ENCODE measurements at places on chromosomes 16 and 17. TPM values are rescaled to one million over a fixed set of nuclear protein-coding genes. Genes with fewer than 3 reads are reported as not detected.

DNA sequence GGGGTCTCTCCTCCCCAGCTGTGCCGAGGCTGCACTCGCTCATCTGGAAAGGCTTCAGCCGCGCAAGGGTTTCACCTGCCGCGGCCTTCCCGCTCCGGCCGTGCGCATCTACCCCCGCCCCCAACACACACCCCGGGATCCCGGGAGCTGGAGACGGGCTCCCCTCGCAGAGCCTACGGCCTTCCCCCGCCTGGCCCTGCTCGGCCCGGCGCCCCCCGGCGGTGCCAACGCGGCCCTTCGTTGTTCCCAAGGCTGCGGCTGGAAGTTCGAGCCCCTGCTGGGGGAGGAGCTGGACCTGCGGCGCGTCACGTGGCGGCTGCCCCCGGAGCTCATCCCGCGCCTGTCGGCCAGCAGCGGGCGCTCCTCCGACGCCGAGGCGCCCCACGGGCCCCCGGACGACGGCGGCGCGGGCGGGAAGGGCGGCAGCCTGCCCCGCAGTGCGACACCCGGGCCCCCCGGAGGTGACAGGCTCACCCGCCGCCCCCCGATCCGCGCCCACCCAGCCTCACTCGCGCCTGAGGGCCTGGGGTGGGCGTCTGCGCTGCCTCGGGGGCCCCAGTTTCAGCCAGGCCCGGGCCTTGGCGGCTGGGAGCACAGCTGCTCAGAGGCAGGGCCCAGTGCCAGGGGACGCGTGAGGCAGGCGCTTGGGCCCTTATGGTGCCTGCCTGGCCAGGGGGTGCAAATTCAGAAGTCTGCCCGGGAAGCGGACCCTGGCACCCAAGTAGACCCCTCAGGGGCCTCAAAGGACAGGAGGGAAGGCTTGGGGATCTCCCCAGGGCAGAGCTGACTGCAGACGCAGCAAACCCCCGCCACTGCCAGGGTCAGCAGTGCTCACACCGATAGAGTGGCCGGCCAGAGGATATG is 11.2 kb downstream of the GALK1 start:
- peak; percentile 51 for DNase-seq

The BICDL2 gene
- 59.4 TPM for total RNA-seq

DNA sequence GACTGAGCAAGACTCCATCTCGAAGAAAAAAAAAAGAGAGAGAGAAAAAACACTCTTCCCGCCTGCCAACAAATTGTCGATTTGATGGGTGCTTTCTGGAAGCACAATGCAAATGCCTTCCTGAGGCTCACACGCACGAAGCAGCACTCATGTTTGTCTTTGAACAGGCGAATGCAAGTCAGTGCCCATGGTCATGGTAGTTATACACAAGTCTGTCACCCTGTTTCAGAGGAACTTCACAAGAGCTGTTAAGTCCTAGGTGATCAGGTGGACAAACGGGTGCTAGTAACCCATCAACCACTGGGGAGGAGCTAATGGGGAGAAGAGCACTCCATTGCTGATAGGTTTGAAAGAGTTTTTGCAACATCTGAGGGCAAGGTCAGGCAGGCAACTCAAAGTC is 6.5 kb upstream of the DNAI2 start:
- no peak for DNase-seq

DNA sequence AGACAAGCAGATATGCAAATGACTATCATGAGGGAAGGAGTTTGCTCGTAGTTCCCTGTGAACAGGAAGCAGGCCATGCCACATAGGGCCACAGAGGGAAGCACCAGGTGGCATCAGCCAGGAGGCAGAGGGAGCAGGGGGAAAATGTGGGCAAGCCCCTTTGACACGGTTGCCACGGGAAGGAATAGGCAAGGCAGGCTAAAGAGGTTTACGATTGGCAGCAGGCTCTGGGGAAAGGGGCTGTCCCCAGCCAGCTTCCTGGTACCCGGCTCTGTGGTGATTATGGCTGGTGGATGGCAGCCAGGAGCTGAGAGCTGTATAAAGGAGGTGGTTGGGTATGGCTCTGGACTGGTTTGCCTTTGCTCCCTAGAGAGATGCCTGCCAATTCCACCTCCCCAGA is 848 bp downstream of the CES3 start:
- no peak for DNase-seq

DNA sequence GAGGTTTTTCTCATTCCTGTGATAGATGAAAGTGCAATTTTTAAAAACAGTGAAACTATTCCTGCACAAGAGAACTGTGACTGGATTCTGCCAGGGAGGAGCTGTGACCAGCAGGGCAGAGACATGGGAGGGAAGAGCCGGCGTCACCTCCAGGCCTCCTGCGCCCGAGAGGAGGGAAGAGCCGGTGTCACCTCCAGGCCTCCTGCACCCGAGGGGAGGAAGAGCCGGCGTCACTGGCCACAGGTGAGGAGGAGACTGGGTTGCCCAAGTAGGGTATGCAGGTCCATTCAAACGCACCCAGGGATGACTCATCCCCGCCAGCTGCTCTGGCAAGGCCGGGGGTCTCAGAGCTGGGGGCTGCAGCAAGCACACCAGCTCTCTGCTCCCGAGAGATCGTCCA is 56.7 kb downstream of the METRNL start:
- DNase-seq, result no peak

The STH gene
- not detected for total RNA-seq

The KRTAP2-1 gene
- not detected for total RNA-seq

The HOXB1 gene
- total RNA-seq, result not detected

- DNase-seq, result peak; percentile 68
These were observed 48.7 kb downstream of the USP22 start for GRCh38 chr17:20993863-20994778.

DNA sequence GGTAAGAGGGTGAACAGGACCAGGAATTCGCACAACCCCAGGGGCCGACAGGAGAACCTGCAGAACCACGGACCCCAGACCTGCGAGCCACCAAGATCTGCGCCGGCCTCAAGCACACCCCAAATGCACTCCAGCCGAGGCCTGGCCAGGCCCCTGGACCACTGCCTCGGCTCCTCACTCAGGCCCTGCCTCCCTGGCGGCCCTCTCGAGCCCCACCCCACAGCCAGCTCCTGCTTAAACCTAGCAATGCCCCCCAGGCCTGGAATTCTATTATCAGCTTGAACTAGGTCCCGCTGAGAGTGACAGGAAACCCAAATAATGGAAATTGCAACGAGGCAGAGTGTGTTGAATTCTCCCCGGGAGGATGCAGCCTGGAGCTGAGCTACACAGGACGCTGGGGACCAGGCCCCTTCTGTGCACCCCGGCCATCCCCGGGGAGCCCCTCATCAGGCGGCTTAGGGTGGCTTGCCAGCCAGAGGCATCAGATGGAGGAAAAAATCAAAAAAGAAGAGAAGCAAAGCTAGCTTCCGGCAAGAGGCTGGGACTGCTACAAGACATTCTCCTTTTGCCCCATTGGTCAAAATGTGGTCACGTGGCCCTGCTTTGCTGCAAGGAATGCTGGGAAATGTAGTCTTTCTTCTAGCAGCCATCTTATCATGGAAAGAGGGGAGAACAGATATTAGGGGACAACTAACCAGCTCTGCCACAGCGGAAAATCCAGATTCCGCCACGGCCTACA is 2.4 kb upstream of the ENPP7 start:
- peak; percentile 88 for DNase-seq

DNA sequence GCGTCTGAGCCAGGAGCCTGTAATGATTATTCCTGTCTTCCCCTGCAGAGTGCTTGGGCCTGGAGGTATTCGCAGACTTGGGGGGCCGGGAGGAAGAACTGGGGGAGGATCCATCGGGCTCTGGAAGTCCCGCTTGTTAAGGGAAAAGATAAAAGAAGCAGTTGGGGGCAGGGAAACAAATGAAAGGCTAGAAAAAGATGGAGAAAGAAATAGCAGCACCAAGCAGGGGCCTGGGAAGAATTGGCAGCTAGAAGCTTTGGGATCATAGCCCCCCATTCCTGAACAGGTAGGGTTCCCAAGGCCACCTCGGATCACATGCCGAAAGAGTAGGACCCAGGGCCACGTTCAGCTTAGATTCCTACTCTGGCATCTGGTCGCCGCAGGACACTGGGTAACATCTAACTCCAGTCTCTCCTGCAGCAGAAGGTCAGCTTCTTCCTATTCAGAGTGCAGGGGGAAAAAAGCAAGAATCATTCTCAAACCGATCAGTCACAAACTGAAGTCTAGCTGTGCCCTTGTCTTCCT is 23.6 kb downstream of the ADAM11 start:
- DNase-seq, result no peak

The RNF157 gene
- total RNA-seq, result 11.6 TPM

GRCh38 chr16:78916928-78917545 is 683.5 kb downstream of the MAF start:
- no peak for DNase-seq

DNA sequence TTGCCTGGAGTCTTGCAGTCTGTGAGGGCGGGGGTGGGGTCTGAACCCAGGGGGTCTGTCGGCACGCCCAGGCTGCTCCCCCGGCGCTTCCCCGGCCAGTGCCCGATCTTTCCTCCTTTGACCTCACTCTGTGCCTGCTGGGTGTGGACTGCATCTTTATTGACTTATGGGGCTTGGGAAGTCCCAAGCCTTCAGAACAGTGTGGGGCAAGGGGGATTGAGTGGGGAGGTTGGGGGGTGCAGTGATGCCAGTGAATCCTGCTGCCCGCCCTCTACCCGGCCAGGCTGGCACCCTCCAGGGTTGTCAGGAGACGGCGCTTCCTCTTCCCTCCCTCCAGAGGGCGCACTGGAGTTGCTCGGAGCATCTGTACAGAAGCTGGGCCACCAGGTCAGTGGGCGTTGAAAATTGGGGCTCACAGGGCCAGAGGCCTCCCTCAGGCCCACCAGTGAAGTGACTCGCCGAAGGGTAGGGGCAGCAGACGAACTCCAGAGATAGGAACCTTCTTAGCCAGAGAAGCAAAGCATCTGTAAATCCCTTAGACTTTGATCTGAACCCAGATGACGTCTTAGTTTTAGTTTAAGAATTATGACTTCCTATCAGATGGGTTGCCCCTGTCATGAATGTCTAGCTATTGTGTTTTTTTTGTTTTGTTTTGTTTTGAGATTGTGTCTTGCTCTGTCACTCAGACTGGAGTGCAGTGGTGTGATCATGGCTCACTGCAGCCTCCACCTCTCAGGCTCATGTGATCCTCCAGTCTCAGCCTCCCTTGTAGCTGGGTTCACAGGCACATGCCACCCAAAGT is 184.8 kb upstream of the CIBAR2 start:
- DNase-seq, result peak; percentile 71

The HASPIN gene
- 0.89 TPM for total RNA-seq

DNA sequence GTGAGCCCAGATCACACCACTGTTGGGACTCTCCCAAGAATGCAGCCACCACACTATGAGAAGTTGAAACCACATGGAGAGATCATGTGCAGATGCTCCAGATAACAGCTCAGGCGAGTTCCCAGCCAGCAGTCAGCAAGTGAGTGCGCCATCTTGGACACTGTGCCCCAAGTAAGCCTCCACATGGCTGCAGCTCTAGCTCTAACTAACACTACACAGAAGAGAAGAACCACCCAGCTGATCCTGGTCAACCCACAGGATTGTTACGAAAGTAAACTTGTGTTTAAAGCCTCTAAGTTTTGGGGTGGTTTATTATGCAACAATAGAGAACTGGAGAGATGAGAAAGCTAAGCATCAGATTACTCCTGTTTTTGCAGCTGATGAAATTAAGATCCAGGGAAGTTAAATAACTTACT is 25.8 kb downstream of the SLC38A7 start:
- no peak for DNase-seq

The RPAIN gene
- 72.5 TPM for total RNA-seq

Measured in stomach (tissue), 19 donors.